Type B pancreatic cell (in vitro differentiated cells): ENCODE measurements at places on chromosomes 6 and 20.

- no peak for DNase-seq
These were observed 640 bp downstream of the LRRN4 start for GRCh38 chr20:6053064-6053775.

- DNase-seq, result no peak
These were observed 58.2 kb upstream of the VGLL2 start for GRCh38 chr6:117206944-117207687.

DNA sequence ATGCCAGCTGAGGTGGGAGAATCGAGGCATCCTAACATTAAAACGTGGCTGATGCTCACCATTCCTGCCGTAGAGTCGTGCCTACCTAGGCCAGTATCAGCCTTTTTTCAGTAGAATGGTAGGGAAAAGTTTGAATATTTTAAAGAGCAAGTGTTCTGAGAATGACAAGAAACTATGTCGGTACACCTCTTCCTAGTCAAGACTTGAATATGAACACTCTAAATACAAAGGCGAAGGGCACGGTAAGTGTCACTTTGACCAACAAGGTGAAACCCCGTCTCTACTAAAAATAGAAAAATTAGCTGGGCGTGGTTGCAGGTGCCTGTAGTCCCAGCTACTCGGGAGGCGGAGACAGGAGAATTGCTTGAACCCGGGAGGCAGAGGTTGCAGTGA lies 1.0 kb downstream of the GINM1 start:
- DNase-seq, result no peak

DNA sequence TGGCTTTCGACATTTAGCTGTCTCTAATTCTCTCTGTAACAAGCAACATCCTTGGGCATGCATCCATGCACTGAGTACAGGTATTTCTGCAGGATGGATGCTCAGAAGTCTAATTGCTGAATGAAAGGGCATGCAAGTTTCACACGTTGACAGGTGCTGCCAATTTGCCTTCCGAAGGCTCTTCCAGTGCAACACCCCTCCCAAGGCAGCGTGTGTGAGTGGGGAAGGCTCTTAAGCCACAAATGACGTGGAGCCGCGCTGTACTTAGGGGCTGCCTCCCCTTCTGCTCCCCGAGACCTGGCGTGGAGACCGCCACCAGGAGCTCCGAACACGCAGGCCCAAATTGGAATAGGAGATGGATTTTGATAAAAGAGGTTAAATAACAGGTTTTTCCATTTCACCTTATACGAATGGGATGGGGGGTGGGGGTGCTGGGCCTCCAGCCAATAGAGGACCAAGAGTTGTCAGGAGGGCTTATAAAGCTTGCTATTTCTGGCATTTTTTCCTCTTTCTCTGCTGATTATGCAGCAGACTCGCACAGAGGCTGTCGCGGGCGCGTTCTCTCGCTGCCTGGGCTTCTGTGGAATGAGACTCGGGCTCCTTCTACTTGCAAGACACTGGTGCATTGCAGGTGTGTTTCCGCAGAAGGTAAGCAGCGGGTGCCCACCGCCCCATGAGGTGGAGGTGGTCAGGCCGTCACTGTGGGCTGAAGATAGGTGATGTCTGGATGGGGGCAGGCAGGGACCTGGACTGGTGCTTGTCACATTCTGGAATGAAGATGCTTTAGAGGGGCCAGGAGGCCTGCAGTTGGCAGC lies 30.9 kb downstream of the TOX2 start:
- no peak for DNase-seq

DNA sequence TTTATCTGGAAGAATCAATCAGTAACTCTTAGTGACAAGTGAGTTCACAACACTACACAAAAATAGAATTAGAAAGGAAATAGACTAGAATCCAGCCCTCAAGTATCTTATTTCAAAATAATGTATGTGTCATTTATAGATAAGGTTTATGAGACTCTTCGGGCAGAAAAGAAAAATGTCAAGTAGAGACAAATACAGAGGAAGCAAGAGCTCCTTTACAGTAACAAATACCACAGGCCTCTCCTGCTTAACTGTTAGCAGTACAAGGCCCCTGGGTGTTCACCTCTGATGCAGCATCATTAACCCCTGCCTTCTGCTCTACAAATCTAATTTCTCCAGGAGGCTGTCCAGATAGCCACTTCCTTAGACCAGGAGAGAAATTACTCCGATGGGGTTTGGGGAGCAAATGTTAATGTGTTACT lies 76.7 kb downstream of the UBE3D start:
- DNase-seq, result no peak

DNA sequence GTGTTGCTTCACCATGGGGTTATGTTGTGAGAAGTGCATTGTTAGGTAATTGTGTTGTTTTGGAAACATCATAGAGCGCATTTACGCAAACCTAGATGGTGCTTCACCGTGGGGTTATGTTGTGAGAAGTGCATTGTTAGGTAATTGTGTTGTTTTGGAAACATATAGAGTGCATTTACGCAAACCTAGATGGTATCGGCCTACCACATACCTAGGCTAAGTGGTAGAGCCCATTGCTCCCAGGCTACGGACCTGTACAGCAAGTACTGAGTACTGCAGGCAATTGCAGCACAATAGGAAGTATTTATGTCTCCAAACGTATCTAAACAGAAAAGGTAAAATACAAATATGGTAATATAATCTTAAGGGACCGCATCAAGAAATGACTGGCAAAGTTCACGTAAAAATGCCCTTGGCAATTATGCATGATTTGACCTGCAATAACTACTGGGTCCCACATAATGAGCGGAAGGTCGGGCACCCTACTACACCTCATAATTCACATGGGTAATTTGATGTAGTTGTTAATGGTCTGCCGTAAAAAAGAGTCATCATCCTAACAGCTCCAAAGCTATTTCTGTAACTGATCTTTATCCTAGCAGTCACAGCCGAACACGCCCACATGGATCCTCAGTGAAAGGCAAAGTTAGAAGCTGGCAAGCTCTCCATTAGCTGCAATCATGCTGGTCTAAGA lies 76.0 kb downstream of the RSPH3 start:
- DNase-seq, result no peak

GRCh38 chr6:116144605-116145004 lies 18.7 kb upstream of the COL10A1 start:
- DNase-seq, result no peak

- DNase-seq, result no peak
These were observed 176.2 kb upstream of the SASH1 start for GRCh38 chr6:148166339-148166968.

- DNase-seq, result no peak
These were observed 31.5 kb downstream of the RPF2 start for GRCh38 chr6:111013144-111013915.

GRCh38 chr6:26475823-26476729 lies 18.3 kb downstream of the BTN2A1 start:
- no peak for DNase-seq

DNA sequence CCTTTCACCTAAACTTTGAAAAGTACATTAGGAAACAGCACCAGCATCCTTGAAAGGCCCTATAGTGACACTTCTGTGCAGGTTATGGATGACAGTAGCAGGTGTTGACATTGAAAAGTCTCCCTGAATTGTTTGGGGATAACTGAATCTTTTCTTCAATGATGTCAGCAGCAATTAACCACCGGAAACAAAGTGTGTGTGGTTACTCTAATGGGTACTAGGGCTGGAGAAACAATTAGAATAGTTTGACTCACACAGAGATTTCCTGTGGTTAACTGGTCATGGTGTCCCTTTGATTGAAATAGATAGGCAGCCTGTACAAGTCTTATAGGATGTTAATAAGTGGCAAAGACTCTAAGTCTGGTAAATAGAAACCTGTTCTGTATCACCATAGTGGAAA lies 189.1 kb downstream of the TBX18 start:
- no peak for DNase-seq

DNA sequence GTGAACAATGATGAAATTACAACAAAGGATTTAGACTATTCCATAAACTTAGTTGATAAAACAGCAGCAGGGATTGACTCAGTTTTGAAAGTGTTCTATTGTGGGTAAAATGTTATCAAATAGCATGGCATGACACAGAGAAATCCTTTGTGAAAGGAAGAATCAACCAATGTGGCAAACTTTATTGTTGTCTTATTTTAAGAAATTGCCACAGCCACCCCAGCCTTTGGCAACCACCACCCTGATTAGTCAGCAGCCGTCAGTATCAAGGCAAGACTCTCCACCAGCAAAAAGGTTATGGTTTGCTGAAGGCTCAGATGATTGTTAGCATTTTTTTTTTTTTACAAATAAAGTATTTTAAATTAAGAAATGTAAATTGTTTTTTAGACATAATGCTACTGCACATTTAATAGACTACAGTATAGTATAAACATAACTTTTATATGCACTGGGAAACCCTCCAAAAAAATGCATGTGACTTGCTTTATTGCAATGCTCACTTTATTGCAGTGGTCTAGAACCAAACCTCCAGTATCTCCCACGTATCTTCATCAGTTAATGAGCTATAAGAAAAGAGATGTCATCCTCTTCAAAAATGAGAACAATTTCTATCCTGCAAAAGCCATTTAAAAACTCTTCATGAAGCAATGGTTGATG lies 162.7 kb downstream of the SOBP start:
- no peak for DNase-seq

- DNase-seq, result no peak
These were observed 197.3 kb downstream of the UNC5CL start for GRCh38 chr6:40841721-40842120.

GRCh38 chr6:12228447-12229146 lies 61.6 kb upstream of the EDN1 start:
- DNase-seq, result no peak

DNA sequence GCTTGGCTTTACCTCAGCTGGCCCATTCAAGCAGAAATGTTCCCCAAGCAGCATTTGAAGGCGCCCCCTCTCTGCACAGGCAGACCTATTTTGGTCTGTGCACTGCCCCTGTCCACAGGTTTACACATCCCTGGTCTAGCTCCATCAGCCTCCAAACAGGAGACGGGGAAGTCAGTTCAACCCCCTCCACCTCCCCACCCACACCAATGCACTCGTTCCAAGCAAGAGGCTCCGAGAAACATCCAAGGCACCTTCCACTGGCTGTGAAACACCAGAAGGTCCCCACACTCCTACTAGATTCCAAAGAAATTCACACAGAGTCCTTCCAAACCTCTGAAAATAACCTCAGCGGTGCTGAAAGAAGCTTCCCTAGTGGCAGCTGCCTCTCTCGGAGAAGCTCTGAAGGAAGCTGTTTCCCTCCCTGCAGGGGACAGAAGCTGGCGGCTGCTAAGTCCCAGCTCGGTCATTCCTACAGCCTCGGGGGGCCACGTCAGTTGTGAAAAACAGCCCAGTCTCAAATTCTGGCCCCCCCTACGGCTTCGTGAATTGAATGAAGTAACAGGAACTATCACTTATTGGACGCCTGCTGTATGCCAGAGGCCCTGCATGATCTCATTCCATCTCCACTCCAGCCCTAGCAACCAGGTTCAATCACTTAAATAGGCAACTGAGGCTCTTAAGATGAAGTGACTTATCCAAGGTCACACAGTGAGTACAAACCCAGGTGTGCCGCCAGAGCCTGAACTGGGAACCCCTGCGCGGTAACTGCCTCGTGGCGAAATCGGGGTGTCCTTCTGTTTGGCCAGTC lies 815 bp downstream of the SPATA2 start:
- no peak for DNase-seq

DNA sequence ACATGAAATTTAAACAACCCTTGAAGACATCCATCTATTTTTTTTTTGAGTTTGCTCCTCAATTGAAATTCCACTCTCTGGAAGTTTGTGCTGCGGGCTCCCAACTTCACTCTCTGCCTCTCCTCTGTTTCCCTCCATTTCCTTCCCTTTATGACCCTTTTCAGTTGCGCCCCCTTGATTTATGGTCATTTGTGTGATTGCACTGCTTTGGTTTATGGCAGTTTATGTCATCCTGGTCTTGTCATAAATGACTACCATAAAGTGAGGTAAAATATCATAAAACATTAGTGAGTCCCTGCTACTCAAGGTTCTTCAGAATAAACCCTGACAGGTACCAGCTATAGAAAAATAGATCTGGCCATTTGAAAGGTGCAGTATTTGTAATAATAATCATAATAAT lies 348.3 kb upstream of the ZFP64 start:
- no peak for DNase-seq

- DNase-seq, result no peak
These were observed 176.3 kb downstream of the ADGRG6 start for GRCh38 chr6:142478117-142478516.

GRCh38 chr6:125346201-125346925 lies 44.6 kb upstream of the HDDC2 start:
- DNase-seq, result no peak

GRCh38 chr6:32058511-32058963 lies 20.3 kb downstream of the CYP21A2 start:
- DNase-seq, result no peak

DNA sequence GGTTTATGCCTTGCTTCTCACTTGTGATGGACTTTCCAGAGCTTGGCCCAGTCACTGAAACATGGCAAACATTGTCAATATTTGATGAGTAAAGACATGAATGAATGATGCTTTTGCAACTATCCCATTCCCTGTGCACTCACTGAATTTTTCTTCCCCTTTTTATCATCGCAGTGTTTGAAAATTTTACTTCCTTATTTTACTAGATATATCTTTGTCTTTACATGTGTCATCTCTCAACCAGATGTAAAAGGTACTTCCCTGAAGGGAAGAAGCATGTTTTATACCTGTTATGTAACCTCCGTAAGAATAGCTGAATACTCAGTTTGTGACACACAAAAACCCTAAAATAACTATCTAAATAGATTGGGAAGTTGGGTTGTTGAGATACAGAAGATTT lies 544.7 kb upstream of the FLRT3 start:
- no peak for DNase-seq

DNA sequence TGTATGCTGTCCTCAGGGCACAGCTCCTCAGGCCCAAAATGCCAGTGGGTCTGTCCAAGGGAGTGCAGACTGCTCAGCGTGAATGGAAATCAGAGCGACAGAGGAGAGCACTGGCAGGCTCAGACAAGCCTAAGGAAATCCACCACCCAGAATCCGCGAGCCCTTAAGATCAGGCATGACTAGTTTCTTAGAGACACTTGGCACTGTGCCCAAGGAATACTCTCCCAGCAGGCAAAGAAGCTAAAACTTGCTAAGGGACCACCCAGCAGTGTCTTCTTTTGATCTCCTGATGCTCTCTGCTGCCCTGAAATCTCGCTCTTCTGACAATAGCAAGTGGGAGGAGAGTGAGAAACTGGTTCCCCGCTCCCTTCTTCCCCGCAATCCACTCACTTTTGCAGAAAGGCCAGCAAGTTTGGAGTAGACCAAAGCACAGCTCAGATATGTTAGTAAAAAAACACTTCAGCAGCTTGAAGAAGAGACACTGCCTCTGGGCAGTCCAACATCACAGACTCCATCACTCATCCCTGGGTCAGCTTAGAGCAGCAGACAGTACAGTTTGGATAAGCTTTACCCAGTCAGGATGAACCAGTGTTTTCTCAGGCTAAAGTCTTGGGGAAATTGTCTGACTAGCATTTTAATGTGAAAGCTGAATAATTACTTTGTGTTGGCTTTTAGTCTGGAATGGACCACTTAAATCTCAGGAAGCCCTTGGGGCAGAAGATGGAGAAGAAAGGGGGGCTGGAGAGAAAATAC lies 32.4 kb downstream of the TRAF3IP2 start:
- DNase-seq, result no peak

GRCh38 chr20:1644101-1644962 lies 13.2 kb downstream of the SIRPG start:
- no peak for DNase-seq

GRCh38 chr6:141667580-141668309 lies 465.0 kb upstream of the GJE1 start:
- no peak for DNase-seq
